ENCODE measurements at places on chromosomes 5 and 9.

DNA sequence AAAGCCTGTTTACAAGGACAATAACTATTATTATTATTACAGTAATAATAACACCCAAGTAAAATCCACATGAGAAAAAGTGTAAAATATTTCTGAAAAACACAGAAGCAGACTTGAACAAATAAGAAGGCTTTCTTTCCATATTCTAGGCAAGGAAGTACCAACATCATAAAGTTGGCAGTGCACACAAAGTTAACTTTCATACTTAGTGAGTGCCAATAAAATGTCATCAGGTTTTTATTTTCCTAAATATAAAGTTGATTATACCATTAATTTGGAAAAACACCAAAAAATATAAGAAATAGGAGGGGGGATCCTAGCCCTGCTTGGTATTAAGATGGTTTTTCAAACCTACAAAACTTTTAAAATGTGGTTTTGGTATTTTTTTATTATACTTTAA lies 161.4 kb downstream of the PRELID2 start:
- DNase-seq: no peak

DNA sequence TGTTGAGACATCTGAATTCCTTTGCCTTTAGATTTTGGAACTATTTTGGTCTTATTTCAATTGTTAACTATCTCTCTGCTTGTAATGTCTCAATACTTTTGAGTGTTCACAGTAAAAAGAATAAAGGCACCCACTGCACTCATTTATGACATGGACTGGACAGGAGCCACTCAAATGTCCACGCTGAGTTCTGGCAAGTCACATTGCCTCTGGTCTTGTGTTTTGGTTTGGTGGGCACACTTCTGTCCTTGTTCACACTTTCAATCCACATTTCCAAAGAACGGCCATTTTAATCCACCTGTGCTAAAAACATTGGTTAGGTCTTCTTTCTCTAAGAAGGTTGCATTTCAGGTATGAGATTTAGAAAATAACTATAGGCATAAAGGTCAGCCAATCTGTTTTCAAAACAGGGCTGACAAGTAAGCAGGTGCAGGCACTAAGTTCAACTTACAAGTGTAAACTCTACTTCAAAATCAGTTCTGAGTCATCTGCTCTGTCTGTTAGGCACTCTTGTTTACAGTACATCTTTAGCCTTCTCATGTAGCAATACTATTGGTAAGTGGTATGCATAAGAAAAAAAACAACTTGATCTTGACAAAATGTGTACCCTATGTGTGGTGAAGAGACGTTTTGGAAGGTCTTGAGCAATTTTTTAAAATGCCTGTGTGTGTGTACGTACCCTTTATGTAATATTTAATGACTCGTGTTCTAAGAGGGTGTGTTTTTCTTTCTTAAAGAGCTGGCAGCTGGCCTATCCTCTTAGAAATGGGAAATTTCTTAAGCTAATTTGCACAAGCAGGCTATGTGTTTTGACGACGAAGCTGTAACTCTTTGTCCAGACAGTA lies 31.5 kb upstream of the ZFAND5 start:
- peak; percentile 96 for DNase-seq

GRCh38 chr5:61200582-61201155 lies 38.4 kb upstream of the SMIM15 start:
- DNase-seq: no peak

GRCh38 chr5:142527234-142527633 lies 158.7 kb downstream of the FGF1 start:
- DNase-seq: no peak

GRCh38 chr9:4110562-4110961 lies 189.3 kb downstream of the GLIS3 start:
- no peak for DNase-seq

DNA sequence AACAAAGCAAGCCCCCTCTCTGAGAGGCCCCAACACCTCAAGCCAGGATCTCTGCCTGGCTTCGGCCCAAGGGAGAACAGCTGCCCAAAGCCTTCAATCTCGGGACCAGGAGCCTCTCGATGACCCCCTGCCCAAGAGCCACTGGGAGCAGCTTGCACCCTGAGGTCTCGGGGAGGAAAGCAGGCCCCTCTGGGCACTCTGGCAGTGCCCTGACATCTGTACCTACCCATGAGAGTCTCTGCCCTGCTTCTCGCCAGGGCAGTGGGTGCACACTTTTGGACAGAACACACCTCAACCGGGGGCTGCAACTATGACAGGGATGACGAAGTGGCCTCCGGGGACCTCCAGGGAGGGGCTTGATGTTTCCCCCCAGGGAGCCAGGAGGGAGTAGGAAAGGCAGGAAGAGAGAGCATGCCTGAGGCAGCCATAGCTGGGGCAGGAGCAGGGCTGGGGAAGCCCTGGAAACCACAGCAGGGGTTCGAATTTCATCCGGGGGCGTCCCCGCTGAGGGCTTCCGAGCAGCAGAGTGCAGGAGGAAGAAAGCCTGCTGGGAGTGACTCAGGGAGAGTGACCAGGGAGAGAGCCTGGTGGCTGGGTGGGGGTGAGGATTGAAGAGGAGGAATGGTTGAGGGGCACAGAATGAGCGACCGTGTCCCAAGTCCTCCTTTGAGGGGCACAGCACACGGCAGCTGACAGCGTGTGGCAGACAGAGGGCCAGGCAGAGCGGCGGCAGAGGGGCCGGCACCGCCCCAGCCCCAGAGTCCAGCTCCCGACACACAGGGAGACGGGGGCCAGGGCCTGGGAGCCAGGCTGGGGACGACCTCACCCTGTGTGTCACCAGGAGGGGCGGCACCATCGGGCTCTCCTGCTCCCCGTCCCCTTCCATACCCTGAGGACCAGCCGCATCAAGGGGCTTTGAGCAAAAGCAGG lies 1.8 kb downstream of the LPCAT1 start:
- peak; percentile 89 for DNase-seq

DNA sequence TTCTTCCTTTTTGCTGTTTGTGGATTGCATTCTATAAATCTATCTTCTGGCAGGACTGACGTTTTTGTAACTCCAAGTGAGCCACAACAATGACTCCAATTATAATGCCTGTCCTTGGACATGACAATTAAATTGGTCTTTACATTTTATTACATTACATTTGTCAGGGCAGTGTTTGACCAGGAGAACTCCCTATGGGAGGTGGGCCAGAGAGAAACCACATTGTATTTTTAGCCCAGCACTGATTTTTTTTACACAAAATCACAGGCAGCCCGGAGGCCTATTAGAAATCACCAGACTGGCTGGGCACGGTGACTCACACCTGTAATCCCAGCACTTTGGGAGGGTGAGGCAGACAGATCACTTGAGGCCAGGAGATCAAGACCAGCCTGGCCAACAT lies 99.1 kb upstream of the SMC5 start:
- DNase-seq: peak; percentile 14

GRCh38 chr5:142955628-142956027 lies 185.5 kb downstream of the ARHGAP26 start:
- no peak for DNase-seq
